Activated gamma-delta T cell treated with Interleukin-2 at 50 U/mL for 16 hours (primary cell): ENCODE measurements at places on chromosomes 12 and 14.

DNA sequence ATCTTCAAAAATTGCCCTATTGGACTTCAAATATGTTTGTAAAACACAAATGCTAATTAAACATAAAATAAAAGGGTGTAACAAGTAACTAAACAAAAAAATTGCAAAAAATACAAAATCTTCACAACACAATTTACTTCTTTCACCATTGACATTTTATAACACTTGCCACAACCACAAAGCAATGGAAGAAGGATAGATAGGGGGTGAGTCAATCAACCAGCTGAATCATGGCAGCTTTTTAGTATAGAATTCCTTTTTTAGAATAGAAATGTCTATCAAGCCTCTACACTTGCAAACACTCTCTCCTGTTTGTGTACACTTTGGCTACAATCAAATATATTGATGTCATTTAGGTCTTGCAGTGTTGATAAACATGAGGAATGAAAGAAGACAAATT lies 232.7 kb downstream of the SLC16A7 start:
- DNase-seq, result no peak

- DNase-seq, result peak; percentile 53
Observed at GRCh38 chr14:21525962-21526671, at the start of gene SALL2. TSS of gene SALL2 (minus strand) at chr14:21526346. CDS start at chr14:21526127, 219 bp downstream.

- no peak for DNase-seq
Observed at GRCh38 chr14:76282581-76282980, 93.4 kb upstream of the ESRRB start.

GRCh38 chr12:42730291-42730690 lies 140.7 kb upstream of the PRICKLE1 start:
- DNase-seq, result no peak

GRCh38 chr12:107843351-107844311 lies 69.1 kb downstream of the ASCL4 start:
- no peak for DNase-seq

DNA sequence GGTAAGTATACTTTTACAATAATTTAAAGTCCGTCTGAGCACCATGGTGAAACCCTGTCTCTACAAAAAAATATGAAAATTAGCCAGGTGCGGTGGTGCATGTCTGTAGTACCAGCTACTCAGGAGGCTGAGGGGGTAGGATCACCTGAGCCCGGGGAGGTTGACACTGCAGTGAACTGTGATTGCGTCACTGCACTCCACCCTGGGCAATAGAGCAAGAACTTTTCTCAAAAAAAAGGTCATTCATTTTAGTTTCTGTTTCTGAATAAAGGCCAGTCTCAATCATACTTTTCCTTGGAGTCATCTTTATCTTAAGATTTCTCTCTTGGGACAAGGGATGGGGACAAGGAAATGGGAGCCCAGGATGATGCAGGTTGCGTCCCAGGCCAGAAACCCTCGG lies 12.9 kb downstream of the ANKRD13A start:
- no peak for DNase-seq

GRCh38 chr12:88381466-88381865 lies 198.8 kb downstream of the KITLG start:
- no peak for DNase-seq

GRCh38 chr12:51923506-51924365 lies 16.4 kb downstream of the ACVRL1 start:
- peak; percentile 51 for DNase-seq

DNA sequence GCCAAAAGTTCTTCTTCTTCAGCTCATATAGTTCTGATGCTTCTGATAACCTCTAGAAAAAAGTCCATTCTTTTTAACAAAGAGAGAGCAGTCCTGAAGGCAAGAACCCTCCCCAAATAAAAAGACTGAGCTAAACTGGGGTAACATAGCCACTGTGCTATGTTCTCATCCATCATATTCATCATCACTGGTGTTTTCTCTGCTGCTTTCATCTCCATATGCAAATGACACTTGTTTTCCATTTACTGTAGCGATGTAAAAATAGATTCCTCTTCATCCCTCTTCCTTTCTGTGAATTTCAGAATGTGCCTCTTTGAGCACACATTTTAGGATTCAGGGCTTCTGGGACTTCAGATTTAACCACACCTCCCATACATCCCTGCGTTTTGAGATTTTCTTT lies 44.9 kb downstream of the GSC start:
- DNase-seq, result no peak

GRCh38 chr12:39572551-39572950 lies 47.1 kb downstream of the ABCD2 start:
- DNase-seq, result no peak

GRCh38 chr12:131674373-131674772 lies 36.5 kb upstream of the SFSWAP start:
- DNase-seq, result no peak

- no peak for DNase-seq
Observed at GRCh38 chr12:107349008-107349747, 255.8 kb upstream of the CRY1 start.

GRCh38 chr12:72006766-72007165 lies 68.1 kb downstream of the TPH2 start:
- DNase-seq, result no peak

- DNase-seq, result no peak
Observed at GRCh38 chr12:21662122-21662792, 4.6 kb upstream of the LDHB start.

DNA sequence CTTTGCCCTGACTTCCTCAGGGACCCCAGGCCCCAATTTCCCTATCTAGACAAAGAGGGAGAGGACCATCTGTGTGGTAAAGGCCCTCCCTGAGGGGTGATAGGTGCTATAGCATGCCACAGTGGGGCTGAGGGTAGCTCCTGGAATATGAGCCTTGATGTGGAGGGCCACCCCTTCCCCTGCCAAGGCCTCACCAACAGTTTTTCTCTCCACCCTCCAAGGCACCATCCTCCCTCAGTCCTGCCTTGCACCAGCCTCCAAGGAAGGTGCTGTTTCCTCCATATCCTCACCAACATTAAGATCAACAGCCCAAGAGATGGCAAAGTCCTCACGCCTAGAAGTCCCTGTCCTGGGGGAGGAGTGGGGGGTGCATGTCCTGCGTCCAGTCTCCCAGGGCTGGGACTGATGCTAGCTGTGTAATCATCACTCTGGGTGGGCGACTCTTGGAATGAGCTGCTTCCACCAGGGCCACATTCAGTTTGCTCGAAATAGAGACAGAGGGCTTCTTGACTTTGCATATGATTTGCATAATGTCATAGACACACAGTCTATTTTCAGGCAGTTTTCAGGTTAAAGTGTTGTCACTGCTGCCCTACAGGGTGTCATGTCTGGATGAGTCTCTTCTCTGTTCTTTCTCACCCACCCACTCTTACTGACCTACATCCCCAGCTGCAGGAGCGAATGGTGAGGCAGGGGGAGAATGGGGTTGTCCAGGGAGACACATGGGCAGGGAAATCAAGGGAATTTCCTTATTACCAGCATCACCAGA lies 17.4 kb downstream of the ACVRL1 start:
- DNase-seq, result no peak

- DNase-seq, result no peak
Observed at GRCh38 chr14:70666361-70666686, 24.6 kb downstream of the TTC9 start.

- no peak for DNase-seq
Observed at GRCh38 chr12:58818546-58818945, 101.8 kb downstream of the LRIG3 start.

GRCh38 chr12:45575823-45576475 lies 153.6 kb upstream of the ARID2 start:
- no peak for DNase-seq

DNA sequence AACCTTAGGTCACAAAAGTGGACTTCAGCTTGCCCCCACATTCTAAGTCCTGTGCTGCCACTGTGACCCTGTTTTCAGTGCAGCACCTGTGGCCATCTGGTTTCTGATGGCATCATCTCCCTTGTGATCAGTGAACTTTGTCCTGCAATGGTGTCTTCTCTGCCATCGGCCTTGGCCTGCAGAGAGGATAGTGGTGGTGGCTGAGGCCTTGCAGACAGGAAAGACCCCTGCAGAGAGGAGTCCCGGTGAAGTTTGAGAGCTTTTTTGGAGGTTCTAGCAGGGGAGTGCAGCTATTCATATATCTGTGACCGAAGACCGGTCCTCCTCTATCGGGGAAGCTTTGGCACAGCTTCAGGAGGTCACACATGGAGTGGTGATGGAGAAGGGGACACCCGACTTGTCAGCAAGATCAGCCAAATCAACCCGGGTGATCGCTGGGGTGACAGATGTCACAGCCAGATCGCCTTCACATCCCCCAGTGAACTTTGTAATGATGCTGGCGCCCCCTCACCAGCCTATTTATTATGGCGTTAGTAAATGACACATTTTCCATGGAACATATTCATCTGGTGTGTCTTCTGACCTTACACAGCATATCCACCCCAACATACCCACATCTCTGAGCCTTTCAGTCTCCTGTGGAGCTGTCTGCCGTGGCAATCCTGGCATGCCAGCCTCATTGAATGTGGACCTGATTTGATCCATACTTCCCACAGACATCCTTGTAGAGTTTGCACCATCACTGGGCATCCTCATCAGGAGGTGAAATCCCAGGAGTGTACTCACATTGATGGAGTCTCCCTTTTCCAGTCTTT lies 136.1 kb downstream of the PAPOLA start:
- no peak for DNase-seq

DNA sequence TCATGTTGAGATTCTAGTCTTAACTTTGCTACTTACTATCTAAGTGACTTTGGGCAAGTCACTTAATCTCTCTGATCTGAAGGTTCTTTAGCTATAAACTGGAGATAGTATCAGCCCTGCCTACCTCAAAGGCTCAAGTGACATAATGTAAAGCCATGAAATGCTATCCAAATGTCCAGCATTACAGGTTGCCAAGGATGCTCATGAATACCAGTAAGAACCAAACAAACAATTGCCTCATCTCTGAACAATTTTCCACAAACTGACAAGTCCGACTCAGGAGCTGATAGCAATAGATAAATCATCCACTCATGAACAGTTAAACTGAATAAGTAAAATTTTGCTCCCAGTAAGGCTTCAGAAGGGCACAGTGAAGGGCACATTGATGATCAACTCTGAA lies 51.5 kb downstream of the LMNTD1 start:
- no peak for DNase-seq

DNA sequence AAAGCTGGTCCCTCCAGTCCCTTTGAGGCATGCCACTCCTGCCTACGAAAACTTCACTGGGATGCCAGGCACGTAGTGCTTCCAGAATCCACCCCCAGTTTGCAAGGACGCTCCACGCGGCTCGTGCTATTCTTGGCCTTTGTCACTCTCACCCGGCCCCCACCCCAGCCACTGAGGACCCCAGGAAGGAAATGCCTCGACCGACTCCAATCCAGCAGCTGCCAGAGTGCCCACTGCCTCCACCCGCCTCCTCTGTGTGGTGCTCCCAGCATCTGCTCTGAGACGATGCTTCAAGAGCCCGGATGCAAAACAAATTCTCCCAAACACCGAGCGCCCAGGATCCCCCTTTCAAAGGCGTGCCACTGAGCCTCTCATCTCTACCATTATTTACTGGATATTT lies 123.9 kb downstream of the RFLNA start:
- no peak for DNase-seq

DNA sequence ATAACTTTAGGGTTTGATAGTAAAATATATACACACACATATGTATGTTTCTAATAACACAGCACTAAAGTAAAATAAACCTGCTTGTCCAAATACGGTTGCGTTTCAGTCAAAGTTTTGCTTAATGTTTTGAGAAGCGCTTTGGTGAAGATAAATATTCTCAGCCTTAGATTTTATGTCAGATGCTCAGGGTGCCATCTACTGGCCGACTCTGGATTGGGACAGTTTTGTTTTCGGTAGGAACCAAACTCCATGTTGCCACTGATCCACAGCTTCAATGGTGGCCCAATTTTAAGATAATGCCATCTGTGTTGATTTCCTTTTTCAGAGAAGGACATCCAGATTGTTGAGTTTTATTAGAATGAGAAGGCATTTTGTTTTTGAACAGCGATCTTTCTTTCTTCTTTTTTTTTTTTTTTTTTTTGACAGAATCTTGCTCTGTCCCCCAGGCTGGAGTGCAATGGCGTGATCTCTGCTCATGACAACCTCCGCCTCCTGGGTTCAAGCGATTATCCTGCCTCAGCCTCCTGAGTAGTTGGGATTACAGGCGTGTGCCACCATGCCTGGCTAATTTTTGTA lies 43.1 kb downstream of the LLPH start:
- peak; percentile 40 for DNase-seq

GRCh38 chr12:89662623-89663022 lies 46.0 kb downstream of the ATP2B1 start:
- no peak for DNase-seq

DNA sequence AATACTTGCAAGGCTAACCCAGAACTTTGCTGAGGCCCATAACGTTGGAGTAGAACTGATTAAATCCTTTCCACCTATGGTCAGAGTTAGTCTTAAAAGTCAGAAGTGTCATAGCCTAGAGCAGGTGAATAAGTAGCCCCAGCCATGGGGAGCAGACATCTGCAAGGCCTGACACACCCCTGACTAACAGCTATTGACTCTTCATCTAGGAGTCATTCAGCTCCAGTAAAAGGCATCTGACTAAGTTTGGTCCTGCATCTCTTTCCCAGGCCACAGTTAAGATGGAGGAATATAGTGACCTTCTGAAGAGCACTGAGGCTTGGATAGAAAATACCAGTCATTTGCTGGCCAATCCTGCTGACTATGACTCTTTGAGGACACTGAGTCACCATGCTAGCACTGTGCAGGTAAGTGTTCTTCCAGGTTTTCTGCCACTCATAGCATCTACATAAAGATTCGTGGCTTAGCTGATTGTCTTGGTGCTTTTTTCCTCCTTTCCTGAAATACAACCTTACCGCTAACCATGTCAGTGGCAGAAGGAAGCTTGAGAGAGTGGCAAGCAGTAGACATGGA lies 212.9 kb downstream of the ESR2 start:
- DNase-seq, result no peak

DNA sequence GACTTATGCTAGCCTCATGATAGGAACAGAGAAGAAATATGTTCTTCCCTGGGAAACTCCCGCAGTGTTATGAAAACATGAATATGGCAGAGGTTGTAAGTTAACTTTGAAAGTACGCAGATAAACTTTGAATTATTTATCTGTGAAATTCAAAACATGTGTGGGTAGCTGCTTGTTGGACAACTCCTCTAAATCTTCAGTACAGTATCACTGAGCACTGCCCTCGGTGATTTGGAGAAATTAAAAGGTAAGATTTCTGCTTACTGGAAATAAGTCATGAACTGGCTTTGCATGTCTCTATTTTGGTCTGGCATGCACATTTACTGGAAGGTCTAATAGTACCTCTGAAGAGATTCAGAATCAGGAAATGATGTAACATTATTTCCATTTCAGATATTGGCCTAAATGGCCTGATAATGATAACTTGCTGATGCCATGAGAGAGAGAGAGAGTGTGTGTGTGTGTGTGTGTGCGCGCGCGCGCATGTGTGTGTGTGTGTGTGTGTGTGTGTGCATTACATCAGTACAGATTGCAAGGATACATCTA lies 1441.9 kb upstream of the FLRT2 start:
- no peak for DNase-seq

- peak; percentile 33 for DNase-seq
Observed at GRCh38 chr12:14952299-14952921, 9.0 kb downstream of the ARHGDIB start.

DNA sequence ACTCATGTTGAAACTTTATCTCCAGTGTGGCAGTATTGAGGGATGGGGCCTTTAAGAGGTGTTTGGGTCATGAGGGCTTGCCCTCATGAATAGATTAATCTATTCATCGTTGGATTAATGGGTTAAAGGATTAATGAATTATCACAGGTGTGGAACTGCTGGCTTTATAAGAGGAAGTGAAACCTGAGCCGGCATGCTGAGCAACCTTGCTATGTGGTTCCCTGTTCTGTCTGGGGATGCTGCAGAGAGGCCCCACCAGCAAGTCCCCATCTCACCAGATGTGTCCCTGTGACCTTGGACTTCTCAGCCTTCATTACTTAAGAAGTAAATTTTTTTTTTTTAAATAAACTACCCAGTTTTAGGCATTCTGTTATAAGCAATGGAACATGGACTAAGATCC lies 109.6 kb downstream of the DYRK2 start:
- DNase-seq, result no peak
